ENCODE measurements at places on chromosomes 7 and 10.

DNA sequence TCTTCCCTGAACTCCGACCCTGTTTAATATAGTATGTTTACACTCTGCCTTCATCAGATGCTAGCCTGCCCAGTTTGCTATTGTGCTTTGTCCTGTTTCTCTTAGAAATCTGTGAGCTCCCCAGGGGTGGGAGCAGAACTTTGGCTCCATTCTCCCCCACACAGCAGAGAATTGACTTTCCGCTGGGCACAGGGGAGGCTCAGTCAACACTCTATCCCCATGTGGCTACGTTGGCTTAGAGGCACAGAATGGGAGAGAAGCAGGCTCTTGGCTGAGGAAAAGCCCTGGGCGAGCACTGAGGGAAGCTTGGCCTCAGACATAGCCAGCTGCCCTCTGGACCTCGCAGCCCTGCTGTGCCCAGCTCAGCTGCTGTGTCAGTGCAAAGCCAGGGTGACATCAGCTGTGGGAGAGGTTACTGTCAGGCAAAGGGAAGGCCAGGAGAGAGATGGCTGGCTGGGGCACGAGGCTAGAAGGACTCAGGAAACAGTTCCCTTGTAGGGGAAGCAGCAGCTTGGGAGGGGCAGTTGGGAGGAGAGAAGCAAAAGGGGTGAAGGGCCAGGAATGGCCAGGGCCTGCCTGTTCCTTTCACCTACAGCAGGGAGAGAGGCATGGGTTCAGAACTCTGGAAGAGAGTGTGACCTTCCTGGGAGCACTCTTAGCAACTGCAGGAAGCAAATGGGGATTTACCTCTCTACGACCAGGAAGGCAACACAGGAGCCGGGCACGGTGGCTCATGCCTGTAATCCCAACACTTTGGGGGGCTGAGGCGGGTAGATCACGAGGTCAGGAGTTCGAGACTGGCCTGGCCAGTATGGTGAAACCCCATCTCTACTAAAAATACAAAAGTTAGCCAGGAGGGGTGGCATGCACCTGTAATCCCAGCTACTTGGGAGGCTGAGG, 5.8 kb upstream of the SCD start:
- peak; percentile 36 for DNase-seq

- no peak for DNase-seq
Observed at GRCh38 chr7:42745357-42746059, 166.4 kb downstream of the C7orf25 start.

DNA sequence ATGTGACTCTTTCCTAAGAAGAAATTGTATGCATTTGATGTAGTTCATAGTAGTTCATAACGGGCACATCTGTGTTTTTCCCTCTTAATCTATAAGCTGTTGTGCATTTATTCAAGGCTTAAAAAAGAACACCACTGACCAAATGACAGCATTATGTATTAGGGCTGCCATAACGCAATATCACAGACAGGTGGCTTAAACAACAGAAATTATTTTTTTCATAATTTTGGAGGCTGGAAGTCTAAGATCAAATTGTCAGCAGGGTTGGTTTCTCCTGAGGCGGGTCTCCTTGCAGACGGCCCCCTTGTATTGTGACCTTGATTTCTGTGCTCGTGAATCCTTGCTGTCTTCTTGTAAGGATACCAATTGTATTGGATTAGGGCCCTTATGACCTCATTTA, 627 bp upstream of the SSMEM1 start:
- no peak for DNase-seq

DNA sequence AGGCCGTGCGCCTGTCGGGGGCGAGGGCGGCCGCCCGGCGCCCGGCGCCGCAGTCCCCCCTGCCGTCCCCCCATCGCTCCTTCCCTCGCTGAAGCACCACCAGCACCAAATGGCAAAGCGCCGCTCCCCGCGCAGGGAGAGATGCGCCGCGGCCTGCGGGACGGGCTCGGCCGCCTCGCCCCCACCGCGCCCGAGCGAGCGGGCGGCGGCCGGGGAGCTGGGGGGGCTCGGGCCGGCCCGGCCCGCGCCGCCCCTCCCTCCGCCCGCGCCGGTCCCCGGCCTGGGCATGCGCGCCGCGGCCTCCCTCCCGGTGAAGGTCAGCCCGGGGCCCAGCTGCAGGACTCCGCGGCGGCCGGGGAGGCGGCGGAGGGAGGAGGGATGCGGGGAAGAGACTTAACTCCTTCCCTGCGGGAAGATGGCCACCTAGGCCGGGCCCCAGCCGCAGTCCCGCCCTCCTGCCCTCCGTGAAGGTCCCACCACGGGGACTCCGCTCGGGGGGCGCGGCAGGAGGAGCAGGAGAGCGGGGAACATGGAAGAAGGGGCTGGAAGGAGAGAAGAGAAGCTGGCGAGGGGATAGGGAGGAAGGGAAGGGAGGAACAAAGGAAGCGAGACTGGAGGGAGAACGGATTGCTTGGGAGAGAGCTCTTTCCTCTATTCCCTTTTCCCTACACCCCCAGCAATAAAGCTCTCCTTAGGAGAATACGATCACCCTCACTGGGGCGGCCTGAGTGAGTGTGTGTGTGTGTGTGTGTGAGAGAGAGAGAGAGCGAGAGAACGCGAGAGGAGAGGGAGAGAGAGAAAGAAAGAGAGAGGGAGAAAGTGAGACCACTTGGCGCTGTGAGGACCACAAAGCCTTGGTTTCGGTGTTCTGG, 3.4 kb upstream of the SMARCD3 start:
- peak; percentile 65 for DNase-seq

DNA sequence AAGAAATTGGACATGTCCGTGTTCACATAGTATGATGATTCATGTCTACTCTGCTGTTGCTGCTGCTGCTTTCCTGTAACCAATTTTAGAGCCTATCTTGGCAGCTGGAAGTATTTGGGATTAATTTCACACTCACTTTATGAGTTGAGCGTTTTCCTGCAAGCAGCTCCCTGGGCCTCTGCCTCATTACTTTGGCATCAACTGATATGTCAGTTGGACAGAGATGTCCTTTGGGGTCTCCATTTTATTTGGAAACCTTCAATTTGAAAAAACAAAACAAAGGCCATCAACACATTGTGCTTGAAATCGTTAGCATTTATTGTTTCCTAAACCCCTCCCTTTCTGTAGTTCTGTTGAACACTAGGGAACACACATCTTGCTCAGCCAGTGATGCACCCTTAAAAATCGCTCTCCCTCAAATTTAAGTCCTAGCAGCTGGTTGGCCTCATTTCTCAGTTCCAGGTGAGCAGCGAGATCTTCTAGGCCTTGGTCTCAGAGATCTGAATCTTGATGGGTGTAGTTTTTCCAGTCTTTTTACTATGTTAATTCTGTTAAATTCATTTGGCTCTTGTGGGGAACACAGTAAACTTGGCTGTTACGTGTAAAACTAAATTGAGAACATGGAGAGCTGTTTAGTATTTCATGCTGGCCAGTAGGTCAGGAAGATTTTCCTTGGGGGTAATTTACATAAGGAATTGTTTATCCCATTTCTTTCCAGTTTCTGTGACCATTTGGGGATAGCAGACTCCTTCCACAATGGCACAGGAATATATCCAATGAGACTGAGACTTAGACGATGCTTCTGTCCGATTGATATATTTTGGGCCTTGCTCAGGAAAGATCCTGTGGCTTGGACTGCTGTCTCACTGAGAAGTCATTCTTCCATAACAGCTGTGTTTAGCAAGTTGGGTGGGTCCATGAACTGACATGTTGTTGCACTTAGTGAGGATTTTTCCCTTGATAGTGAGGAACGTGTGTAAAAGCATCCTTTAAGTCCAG, 371.6 kb downstream of the BBS9 start:
- DNase-seq = no peak

GRCh38 chr7:47428052-47428767, 153.7 kb downstream of the TNS3 start:
- DNase-seq = peak; percentile 72

- DNase-seq = peak; percentile 55
Observed at GRCh38 chr10:28768227-28768626, 90.9 kb downstream of the BAMBI start.

- DNase-seq = no peak
Observed at GRCh38 chr10:3886191-3886590, 101.2 kb upstream of the KLF6 start.

DNA sequence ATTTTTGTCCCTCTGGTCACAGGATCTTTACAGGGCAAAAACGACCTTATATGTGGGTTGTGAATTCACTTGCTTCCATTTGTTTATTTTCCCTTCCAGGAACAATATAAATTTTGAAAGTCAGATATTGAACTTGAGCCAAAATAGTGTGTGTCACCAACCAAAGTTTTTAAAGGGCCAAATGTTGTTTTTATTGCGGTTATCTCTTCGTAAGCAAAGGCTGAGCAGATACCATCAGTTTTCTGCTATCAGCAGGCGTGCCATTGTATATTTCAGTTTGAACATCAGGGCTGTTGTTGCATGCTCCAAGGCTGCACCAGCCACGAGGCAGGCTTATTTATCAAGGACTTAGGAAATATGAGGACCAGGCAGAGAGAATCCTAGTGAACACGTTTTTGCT, 160.3 kb downstream of the PAXIP1 start:
- peak; percentile 82 for DNase-seq

DNA sequence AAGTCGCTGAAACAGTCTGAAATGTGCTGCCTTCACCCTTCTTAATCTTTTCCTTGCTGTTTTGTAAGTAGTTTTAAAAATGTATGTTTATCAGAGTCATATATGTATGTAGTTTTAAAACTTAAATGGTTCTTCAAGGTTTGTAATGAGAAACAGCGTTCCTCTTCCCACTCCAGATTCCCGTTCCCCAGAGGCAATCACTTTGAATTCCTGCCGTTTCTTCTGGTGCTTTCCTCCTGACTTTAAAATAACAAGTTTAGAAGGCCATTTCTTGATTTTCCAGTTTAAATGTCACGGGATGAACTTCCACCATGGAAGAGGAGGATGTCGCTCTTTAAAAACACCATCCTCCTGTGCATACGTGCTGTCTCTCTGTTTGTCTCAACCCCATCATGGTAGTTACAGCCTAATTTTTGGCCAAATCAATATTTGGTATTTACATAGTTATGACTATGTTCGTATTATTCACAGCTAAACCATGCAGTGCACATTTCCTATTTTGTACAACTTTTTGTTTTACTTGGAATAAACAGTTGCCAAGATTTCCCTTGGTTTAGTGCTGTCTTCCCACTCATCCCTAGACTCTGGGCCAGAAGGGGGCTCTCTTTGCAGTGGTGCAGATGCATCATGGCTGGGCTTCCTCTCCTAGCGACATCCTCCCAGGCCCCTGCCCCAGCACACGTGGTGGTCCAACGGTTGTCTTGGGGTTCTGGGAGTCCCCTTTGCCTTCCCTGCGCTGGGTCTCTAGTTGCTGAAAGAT, 151.4 kb downstream of the PTPN20 start:
- DNase-seq = no peak

- DNase-seq = peak; percentile 43
Observed at GRCh38 chr10:102642736-102643335, 1.4 kb upstream of the TRIM8 start.

GRCh38 chr7:25091176-25091575, 33.9 kb downstream of the CYCS start:
- no peak for DNase-seq

GRCh38 chr7:116408166-116408565, 91.4 kb upstream of the CAV2 start:
- no peak for DNase-seq

GRCh38 chr7:123916240-123916724, 8.8 kb upstream of the SPAM1 start:
- peak; percentile 35 for DNase-seq

DNA sequence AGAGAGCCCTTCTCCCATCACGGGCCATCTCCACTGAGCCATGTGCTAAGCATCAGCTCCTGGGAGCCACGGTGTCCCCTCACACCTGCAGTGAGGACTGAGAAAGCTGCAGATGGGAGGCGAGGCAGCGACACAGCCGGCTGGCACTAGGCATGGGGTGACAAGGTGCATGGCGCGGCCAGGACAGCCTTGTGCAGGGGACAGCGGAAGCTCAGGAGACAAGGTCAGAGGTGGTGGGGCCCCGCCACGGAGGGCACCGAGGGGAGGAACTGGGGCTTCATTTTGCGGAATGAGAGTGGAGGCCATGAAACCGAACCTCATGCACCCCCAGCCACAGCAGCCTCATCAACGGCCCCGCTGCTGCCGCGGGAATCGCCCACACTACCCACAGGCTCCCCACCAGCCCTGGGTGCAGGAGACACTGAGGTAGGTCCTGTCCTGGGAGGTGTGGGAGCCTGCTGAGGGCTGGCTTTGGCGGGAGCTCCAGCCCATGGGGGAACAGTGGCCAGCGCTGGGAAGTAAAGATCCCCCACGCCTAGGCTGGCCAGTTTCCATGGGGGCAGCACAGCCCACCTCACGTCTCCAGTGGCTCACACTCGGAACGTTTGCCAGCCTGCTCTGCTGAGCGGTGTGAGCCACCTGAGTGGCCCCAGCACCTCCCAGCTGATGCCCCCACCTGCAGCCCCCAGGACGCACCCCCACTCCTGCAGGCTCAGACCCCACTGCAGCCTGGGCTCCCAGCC, 71.2 kb upstream of the INSIG1 start:
- no peak for DNase-seq

GRCh38 chr10:87626422-87626892, 33.2 kb upstream of the PAPSS2 start:
- DNase-seq = no peak

DNA sequence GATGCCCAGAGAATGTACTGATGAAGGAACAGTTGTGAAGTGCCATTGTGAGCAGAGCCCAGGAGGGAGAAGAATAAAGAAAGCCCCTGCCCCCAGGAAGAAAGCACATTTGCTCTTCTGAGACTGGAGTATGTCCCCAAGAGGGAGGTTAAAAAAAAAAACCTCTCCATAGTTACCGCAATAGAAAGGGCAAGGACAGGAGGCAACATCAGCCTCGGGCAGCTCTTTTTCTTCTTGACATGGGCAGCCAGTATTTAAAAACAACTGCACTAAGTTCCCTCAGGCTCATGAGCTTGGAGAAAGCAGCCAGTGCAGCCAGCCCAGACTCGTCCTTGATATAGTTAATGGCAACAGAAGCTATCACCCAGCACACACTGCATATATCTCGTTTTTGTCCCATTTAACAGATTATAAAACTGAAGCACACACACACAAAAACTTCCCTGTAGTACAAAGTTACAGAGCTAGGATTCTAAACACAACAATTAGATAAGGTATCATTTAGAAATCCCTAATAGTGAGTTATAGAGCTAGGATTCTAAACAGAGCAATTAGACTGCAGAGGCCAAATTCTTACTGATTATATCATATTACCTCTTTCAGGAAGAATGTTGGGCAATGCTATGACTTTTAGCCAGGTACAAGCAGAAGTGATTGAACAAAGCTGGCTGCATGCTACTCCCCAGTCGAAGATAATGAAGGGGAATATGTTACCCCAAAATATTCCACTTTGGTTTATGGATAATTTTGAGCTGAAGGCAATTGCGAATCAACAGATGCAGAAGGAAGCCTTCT, 823.5 kb downstream of the GRID1 start:
- no peak for DNase-seq

DNA sequence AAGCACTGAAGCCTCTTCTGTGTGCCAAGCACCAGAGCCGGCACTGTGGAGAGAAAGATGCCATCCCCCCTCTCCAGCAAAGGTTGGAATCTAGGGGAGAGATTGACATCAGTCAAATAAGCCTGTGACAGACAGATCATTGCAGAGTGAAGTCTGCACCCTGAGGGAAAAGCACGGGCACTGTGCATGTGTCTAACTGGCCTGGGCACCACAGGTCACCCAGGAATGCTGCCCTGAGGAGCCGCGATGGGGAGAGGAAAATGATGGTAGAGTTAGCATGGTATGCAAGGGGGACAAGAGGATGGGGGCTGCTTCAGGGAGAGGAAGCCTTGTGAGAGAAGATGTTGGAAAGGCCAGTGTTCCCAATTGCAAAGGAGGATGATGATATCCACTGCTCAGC, 261.0 kb downstream of the GRID1 start:
- DNase-seq = no peak

Data from NCI-H1092 treated with DMSO at 0.1 percent for 48 hours (cell line).